PC-3 (cell line): ENCODE measurements at places on chromosomes 3 and 15. TPM values are rescaled to one million over a fixed set of nuclear protein-coding genes. Genes with fewer than 3 reads are reported as not detected.

PTH1R gene
- not detected in 2 replicates for total RNA-seq

FNDC3B gene
- total RNA-seq: 48.6 and 56.3 TPM in 2 replicates

SLC38A3 gene
- 0.17 and 3.3 TPM in 2 replicates for total RNA-seq

SPESP1 gene
- total RNA-seq: not detected in 2 replicates

DNA sequence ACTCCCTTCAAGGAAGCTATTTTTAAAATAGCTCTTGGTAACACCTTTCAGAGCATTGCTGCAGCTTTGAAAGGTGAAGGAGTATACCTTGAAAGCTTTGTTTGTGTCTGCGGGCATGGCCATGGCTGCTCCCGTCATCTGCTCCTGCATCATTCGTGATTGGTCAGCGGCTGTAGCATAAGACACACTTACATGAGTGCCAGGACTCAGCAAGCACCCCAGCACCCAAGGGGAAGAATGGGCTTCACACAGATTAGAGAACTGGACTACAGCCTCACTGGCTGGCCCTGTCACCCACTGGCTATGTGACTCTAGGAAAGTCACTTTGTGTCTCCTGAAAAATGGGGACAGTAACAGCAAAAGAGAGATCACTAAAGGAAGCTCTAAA, 17.0 kb downstream of the EMC3 start:
- H3K4me3 ChIP-seq: peak overlapping the region; percentile 21; the same call in 1 of the 2 replicates
- peaks cover 51% of the 10 kb centered on the region for H3K36me3 ChIP-seq
- H3K27me3 ChIP-seq: no peaks in the 10 kb centered on the region
- H3K27ac ChIP-seq: peak overlapping the region; percentile 86
- H3K4me1 ChIP-seq: peaks cover 29% of the 10 kb centered on the region
- no peak for DNase-seq

GRCh38 chr15:66006986-66007385, 137.7 kb downstream of the RAB11A start:
- peaks cover 19% of the 10 kb centered on the region for H3K4me1 ChIP-seq
- no peak overlapping the region for H3K4me3 ChIP-seq
- DNase-seq: peak; percentile 85
- H3K36me3 ChIP-seq: no peaks in the 10 kb centered on the region

DNA sequence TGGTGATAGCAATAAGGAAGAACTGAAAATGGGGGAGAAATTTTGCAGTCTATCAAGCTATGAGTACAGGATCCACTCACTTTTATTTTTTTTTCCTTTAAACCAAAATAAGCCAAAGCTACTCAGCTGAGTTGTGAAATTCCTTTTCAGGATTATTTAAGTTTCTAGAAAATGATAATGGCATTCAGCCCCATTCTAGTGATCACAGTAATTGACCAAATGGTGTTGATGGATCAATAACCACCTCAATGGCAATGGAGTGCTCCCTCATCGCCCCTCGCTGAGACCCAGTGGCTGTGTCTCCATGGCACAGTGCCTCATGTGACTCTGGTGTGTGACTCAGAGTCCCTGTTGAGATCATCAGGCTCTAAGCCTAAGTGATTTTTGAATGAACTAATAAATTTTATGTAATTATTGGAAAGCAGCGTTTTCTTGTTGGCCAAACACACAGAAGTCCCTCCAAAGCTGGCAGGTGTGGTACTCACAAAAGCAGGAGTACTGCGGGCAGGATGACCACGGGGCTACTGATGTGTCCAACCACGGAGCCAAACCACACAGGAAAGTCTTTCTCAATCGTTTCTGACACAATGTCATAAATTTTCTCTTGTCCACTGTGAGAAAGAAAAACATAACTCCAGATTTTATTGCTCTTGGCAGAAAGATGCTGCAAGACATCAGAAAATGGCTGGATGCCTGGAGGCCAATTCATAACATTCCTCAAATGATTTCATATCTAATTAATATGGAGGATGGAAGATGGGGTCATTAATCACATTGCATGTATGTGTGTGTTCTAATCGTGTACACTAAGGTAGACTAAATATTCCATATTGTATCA, 14.4 kb upstream of the STARD5 start:
- H3K4me1 ChIP-seq: peaks cover 17% of the 10 kb centered on the region
- H3K4me3 ChIP-seq: no peak overlapping the region
- no peaks in the 10 kb centered on the region for H3K27me3 ChIP-seq
- 0 out of 2 replicates have a peak overlapping the region, but pooled peaks have one; percentile 10 for H3K27ac ChIP-seq
- no peaks in the 10 kb centered on the region for H3K36me3 ChIP-seq

GRCh38 chr15:95957861-95958260, 372.6 kb upstream of the NR2F2 start:
- no peak overlapping the region for H3K4me3 ChIP-seq
- no peaks in the 10 kb centered on the region for H3K27me3 ChIP-seq
- no peaks in the 10 kb centered on the region for H3K36me3 ChIP-seq

- H3K36me3 ChIP-seq: no peaks in the 10 kb centered on the region
- H3K4me1 ChIP-seq: no peaks in the 10 kb centered on the region; the same call in 1 of the 2 replicates
- no peak for DNase-seq
- H3K4me3 ChIP-seq: no peak overlapping the region
- H3K27ac ChIP-seq: no peak overlapping the region
Observed at GRCh38 chr3:77524946-77525682, 485.2 kb downstream of the ROBO2 start.

DNA sequence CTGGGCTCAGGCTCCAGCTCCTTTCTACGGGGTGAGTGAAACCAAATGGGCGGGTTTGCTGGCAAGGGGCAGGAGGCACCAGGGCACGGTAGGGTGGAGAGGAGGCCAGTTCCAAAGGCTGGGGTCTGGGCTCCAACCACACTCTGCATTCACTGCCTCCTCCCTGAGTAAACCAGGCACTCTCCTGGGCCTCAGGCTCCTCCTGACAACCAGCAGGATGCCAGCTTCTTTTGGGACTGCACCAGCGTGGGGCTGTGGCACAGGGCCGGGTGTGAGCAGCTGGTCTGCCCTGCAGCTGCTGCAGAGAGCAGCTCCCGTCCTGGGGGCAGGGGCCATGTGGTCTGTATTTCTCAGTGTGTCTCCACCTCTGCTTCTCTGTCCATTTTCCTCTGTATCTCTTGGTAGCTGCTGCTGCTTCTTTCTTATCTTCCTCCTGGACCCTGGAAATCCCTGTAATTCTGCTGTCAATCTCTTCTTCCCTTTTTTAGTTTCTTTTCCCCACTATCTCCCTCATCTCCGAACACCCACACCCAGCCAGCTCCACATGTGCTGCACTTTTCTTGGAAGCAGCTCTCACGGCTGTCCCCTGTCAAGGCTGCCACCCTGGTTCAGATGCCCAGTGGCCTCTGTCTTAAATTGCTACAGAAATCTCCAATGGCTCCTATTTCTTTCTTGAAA, 54.9 kb upstream of the TBC1D21 start:
- no peaks in the 10 kb centered on the region for H3K36me3 ChIP-seq
- no peaks in the 10 kb centered on the region for H3K4me1 ChIP-seq
- no peak overlapping the region for H3K27ac ChIP-seq
- peaks cover 35% of the 10 kb centered on the region for H3K27me3 ChIP-seq
- no peak overlapping the region for H3K4me3 ChIP-seq
- no peak for DNase-seq

DNA sequence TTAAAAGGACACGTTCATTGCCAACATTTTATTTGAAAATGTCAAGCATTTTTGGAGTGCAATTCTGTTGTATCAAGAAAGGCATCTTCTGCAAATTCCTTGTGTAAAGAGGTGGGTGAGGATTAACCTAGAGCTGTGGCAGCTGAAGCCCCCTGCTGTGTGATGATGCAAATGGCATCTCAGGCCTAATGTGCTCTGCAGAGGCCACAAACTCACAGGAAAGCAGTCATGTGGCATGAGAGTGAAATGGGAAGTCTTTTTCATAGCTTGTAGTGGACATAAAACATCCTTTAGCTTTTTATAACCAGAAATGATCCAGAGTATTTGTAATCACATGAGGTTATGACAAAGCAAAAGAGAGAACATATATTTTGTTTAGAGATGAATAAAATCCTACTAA, 6.4 kb downstream of the CADM2 start:
- no peaks in the 10 kb centered on the region for H3K36me3 ChIP-seq
- H3K27me3 ChIP-seq: peaks cover 16% of the 10 kb centered on the region
- no peak overlapping the region for H3K4me3 ChIP-seq
- 0 out of 2 replicates have a peak, but pooled peaks cover under 1% of the 10 kb centered on the region for H3K4me1 ChIP-seq
- no peak overlapping the region for H3K27ac ChIP-seq

- H3K27ac ChIP-seq: peak overlapping the region; percentile 100
- H3K4me3 ChIP-seq: no peak overlapping the region
- H3K4me1 ChIP-seq: peaks cover 52% of the 10 kb centered on the region
- H3K36me3 ChIP-seq: no peaks in the 10 kb centered on the region
Observed at GRCh38 chr15:90165659-90166489, 35.3 kb upstream of the SEMA4B start.

DNA sequence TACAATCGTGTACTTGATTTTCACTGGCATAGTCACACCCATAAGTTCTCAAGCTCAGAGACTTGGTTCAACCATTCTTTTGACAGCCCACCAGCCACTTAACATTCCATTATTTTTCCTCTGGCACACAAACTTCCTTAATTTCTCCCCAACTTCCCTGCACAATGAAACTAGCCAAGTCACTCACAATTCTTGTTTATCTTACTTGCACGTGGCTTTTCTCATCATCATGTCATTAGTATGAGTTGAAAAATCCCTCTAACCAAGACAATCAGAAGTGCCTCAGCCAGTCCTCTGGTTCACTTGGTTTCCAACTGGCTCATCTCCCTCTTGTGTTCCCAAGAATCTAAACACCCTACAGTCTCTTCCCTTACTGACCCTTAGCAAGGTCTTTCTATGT, 110.5 kb upstream of the PTPRG start:
- H3K4me1 ChIP-seq: no peaks in the 10 kb centered on the region
- H3K36me3 ChIP-seq: no peaks in the 10 kb centered on the region
- no peak for DNase-seq

GRCh38 chr3:53142986-53143385, 12.8 kb upstream of the RFT1 start:
- DNase-seq: no peak
- peaks cover 40% of the 10 kb centered on the region for H3K4me1 ChIP-seq

- peak; percentile 53 for DNase-seq
- no peaks in the 10 kb centered on the region for H3K27me3 ChIP-seq
- no peak overlapping the region for H3K4me3 ChIP-seq
- H3K4me1 ChIP-seq: peaks cover 42% of the 10 kb centered on the region
Observed at GRCh38 chr15:101578443-101578894, 73.7 kb downstream of the TM2D3 start.

DNA sequence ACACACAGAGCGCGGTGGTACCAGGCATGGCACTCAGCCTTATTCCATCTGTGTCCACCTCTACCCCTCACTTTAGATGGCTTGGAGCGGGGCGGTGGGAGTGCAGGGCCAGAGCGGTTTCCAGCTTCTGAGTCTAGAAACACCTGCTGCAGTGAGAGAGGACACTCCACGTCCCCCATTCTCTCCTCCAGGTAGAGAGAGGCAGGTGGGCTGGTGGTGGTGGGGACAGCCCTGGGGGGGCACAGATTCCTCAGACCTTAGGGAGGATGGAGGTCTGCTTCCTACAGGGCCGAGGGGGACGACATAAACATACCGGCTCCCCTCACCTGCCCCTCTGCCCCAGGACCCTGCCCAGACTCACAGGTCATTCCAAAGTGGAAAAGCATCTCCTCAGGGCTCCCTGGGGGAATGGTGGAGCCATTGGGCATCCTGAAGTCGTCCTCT, 40.4 kb downstream of the MUC20 start:
- peaks cover 14% of the 10 kb centered on the region; the same call in 1 of the 2 replicates for H3K27me3 ChIP-seq
- H3K27ac ChIP-seq: no peak overlapping the region
- no peaks in the 10 kb centered on the region for H3K4me1 ChIP-seq
- H3K4me3 ChIP-seq: no peak overlapping the region

DNA sequence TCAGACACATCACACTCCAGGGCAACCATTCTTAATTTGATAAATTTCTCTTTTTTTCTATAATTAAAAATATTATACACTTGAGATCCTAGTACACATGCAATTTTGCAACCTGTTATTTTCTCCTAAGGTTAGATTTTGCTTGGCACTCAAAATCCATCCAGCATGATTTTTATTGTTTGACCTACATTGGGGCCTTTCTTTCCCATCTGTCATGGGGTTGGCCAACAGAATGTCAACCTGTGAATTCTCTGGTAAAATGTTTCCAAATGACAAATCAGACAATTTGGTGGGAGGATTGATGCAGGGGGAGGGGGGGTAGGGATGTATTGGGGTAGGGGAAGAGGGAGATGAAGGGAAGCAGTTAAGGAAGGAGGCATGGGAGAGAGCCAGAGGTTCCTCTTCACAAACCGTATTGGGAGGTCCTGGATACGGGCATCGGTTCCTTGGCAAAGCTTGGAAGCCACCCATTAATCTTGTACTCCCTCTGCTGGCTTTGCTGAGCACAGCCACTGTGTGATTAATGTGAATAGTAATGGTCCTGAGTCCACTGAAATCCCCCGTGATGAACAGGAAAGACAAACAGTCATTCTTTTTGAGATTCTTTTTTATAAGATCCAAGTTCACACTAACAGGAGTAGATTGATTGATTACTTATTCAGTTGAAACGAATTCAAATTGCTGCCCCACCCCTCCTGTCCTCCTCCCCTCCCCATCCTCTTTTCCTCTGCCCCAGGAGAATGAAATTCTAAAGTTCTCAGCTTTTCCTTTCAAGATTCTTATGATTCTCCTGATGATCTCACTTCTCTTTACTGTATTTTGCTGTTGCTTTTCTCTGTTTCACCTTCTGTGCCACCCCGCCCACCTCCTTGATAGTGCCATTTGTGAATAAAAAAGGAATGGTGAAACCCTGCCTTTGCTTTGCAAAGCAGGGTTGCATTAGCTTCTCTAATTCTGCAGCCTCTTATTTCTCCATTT, 82.2 kb upstream of the SLC25A26 start:
- H3K36me3 ChIP-seq: no peaks in the 10 kb centered on the region
- H3K4me1 ChIP-seq: peaks cover 2% of the 10 kb centered on the region
- H3K4me3 ChIP-seq: no peak overlapping the region
- no peak overlapping the region for H3K27ac ChIP-seq
- DNase-seq: peak; percentile 68
- no peaks in the 10 kb centered on the region for H3K27me3 ChIP-seq

DNA sequence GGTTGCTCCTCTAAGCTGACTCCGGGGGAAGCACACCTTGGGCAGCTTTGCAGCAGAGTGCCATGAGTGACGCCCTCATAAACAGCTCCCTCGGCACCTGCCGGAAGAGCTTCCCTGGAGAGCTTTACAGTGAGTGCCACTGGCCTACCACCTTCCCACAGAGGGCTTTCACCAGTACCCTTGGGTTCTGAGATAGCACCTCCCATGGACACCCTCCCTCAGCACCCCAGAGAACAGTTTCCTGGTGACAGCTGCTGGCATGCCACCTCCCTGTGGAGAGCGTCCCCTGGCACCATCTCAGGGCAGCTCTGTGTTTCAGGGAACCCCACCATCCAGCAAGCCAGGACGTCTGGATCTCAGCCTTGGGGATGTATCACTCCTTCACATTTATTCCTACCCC, 49.1 kb downstream of the RUBCN start:
- H3K4me3 ChIP-seq: no peak overlapping the region
- H3K4me1 ChIP-seq: no peaks in the 10 kb centered on the region
- H3K27me3 ChIP-seq: no peaks in the 10 kb centered on the region
- no peaks in the 10 kb centered on the region; the same call in 1 of the 2 replicates for H3K36me3 ChIP-seq
- H3K27ac ChIP-seq: no peak overlapping the region

DNA sequence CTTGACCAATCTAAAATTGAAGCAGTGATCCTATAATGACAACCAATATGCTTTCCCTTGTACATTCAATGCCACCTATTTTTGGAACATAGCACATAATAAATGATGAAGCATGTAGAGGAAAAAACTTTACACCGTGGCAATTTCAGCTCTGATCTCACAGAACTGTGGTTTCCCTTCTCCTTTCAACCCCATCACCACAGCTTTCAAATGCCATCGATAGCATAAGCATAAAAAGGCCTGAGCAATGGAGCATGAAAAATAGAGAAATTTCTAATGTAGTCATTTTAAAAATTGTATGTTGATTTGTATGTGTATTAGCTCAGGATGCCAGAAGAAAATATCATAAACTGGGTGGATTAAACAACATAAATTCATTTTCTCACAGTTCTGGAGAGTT, 406.0 kb upstream of the TMCO5A start:
- no peaks in the 10 kb centered on the region for H3K4me1 ChIP-seq
- no peaks in the 10 kb centered on the region for H3K36me3 ChIP-seq
- no peak overlapping the region for H3K27ac ChIP-seq
- peaks cover 16% of the 10 kb centered on the region for H3K27me3 ChIP-seq
- no peak overlapping the region for H3K4me3 ChIP-seq
